ENCODE measurements at places on chromosomes 1 and 21. TPM values are rescaled to one million over a fixed set of nuclear protein-coding genes. Genes with fewer than 3 reads are reported as not detected.

Gene PLA2G2F
- total RNA-seq, result 26.0 TPM

Gene C1QB
- 54.6 TPM for total RNA-seq

DNA sequence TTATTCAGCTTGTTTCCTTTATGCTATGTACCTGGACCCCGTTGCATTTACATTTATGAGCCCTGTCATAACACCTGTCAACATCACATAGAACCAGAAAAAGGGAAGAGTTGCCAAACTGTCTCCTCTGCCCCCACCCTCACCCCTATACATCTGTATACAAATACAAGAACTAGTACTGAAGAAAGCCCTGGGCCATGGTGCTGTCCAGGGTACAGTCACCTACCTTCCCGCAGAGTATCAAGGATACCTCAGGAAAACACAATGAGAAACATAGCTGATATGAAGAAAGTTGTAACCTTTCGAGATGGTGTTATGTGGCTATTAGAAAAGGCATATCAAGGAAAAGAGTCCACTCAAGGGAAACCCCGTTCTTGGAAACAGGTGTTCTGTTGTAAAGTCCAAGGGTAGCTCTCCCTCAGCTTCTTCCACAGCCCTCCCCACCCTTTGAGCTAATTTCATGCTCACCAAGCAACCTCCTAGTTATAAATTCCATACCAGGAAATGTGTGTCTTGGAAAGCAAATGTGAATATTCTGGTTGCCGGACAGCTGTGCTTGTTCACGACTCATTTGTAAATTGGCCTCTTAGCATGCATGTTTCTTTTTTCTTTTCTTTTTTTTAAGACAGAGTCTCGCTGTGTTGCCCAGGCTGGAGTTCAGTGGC is 16.7 kb upstream of the AVPR1B start:
- no peak for DNase-seq

GRCh38 chr1:111271464-111271801 is 19.2 kb upstream of the CHIA start:
- no peak for DNase-seq

- peak; percentile 53 for DNase-seq
Observed at GRCh38 chr1:31782421-31783410, 18.6 kb upstream of the ADGRB2 start.

DNA sequence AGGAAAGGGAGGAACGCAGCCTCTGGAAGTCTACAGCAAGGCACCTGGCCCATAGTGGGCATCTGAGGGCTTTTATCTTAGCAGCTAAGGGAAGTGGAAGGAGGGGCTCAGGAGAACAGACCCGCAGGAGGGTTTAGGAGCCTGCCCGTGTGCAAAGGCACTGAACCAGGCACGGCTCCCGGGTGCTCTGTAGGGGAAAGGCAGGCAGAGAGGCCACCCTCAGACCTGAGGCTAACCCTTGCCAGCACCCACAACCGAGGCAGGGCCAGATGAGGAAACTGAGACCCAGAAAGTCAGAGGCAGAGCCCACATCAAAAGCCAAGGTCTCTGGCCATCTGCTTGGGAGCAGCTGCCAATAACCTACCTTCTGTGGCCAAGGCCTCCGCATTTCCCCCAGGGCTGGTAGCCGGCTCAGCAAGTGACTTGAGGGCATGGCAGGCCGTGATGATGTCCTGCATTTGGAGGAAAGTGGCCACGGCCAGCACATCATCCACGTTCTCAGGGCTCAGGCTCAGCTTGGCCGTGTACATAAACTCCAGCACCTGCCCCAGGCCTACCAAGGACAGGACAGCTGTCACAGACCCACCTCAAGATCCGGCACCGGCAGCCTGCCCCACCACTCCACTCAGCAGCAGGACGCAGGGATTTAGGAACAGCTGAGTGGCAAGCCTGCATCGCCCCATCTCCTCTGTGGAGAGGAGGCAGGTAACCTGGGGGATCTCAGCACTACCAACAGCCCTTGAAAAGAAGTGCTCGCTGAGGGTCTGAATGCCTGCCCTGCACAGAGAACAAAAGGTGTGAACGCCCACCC is 29.1 kb downstream of the ZBTB17 start:
- DNase-seq, result no peak

Data from lower leg skin (tissue), 4 donors.